ENCODE measurements at places on chromosomes 4 and X.

DNA sequence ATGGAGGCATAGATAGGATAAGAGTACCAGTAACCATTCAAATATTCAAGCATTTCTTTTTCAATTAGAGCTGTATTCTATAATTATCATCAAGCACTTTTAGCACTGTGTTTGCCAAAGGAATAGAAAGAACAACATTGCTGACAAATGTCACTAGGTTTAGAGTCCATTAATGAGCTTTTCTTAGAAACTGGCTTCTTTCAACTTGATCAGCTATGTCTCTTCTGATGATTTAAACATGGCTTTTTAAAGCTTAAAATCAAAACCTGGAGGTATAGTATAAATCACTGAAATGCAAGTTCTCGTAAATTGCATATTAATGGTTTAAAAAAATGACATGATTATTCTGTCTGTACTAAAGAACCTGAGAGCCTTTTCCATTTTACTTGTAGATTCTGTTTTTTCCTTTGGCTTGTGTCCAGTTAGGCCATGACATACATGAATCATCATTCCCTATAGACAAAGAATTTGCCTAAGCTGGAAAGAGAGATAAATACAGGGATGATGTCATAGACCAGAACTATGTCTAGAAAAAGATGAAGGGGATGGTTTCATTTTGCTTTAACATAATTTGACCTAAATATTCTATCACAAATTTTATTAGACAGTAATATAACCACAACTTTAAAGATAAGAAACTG, 340.1 kb upstream of the CTSO start:
- no peak for DNase-seq

DNA sequence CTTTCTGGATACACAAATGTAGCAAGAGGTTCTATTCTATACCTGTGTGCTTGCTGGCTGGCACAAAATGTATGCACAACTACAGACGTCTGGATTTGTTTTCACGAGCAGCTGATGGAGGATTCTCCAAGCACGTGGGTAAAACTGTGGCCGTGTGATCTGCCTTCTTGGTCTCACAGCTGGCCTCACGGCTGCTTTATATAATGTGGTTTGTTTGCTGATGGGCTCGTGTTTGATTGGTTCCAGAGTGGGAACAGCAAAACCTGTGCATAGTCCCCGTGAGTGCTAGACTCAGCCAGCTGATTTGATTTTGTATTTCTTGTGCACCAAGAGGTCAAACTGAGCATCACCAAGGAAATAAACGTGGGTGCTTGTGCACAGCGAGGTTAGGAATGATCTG, 262.6 kb upstream of the RPS6KA3 start:
- DNase-seq, result no peak

DNA sequence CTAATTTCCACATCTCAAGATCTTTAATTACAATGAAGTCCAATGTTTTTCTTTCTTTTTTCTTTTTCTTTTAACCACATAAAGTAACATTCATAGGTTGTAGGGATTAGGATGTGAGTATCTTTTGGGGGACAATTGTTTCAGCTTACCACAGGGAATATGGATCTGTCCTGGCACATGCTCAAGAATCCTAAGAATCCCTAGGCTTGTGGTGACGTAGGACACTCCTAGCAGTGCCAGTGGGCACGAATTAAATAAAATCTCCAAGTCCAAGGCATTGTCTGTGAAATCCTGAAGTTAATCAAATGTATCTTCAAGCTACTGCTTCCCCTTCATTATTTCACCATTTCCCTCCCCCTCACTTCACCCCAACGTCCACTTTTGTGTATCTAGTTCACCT, 2.6 kb upstream of the LAS1L start:
- DNase-seq, result no peak

GRCh38 chr4:54446581-54446980, 211.2 kb upstream of the KIT start:
- DNase-seq, result no peak

- DNase-seq, result no peak
Observed at GRCh38 chrX:110004215-110004614, 1.3 kb downstream of the TMEM164 start.

DNA sequence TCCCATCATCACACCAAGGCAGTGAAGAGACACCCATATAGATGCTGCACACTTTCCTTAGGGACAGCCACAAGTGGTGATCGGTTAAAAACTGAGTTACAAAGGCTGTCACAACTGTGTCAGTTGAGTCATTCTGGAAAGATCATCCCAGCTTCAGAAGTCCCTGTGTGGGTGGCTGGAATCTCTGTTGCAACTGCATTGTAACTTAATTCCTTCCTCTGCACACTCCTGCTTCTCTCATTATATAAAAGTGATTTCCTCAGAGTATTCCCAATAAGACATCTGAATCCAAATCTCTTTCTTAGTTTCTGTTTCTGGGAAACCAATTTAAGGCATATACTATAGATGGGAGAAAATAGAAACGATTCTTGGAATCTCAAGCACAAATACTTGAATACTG, 88.1 kb downstream of the FSTL5 start:
- DNase-seq, result no peak

DNA sequence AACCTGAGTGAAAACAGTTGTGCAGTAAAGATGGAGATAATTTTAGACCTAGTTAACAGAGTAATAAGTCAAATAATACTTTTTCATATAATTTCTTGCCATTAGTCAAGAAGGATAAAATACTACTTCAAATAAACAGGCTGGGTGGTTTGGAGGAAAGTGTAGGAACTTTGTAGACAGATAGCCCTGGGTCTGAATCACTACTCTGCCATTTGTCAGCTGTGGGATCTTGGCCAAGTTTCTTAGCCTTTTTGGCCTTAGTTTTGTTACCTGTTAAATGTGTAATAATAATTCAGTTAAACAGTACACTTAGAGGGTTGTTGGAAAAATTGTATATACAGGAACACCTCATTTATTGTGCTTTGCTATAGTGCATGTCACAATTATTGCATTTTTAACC, 163.7 kb downstream of the NPNT start:
- DNase-seq, result no peak

DNA sequence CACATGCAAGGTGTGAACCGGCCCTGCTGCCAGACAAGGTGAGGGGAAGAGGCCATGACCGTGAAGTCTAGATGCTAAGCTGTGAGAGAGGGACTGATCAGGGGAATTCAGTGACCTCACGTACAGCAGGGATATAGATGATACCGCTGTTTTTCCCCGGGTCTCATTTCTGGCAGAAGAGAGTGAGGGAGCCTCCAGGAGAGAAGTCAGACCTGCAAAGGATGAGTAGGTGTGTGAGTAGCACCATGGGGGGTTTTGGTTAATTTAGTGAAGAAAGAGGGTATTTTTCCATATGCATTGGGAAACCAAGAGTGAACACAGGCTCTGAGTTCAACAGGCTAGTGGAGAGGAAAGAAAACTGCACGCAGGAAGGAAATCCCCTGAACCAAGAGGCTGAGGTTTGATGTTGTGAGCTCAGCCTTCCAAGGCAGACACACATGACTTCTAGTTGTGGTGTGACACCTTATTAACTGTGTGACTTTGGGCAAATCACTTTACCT, 127.6 kb upstream of the GATB start:
- no peak for DNase-seq

- no peak for DNase-seq
Observed at GRCh38 chr4:161717084-161717483, 446.7 kb downstream of the FSTL5 start.

GRCh38 chr4:150960079-150960478, 55.0 kb downstream of the LRBA start:
- DNase-seq, result no peak

- DNase-seq, result no peak
Observed at GRCh38 chr4:128604840-128605239, 204.7 kb upstream of the JADE1 start.

DNA sequence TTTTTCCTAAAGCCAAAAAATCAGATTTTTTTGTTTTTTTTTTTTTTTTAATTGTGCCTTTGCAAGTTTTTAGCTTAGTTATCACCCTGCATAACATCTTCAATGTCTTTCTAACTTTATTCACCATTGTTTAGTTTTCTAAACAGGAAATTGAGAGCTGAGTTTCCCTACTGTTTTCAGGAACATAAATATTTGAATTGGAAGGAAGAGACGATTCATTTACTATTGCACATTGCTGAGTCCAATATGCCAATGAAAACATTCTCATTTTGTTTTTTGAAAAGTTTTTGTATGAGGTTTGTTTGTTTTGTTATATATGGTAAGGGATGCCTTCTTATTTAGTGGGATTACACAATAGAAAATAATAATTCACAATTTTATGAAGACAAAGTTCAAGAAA, 148.4 kb downstream of the ANKRD50 start:
- DNase-seq, result no peak

- DNase-seq, result no peak
Observed at GRCh38 chr4:4268776-4269175, 20.8 kb upstream of the TMEM128 start.

DNA sequence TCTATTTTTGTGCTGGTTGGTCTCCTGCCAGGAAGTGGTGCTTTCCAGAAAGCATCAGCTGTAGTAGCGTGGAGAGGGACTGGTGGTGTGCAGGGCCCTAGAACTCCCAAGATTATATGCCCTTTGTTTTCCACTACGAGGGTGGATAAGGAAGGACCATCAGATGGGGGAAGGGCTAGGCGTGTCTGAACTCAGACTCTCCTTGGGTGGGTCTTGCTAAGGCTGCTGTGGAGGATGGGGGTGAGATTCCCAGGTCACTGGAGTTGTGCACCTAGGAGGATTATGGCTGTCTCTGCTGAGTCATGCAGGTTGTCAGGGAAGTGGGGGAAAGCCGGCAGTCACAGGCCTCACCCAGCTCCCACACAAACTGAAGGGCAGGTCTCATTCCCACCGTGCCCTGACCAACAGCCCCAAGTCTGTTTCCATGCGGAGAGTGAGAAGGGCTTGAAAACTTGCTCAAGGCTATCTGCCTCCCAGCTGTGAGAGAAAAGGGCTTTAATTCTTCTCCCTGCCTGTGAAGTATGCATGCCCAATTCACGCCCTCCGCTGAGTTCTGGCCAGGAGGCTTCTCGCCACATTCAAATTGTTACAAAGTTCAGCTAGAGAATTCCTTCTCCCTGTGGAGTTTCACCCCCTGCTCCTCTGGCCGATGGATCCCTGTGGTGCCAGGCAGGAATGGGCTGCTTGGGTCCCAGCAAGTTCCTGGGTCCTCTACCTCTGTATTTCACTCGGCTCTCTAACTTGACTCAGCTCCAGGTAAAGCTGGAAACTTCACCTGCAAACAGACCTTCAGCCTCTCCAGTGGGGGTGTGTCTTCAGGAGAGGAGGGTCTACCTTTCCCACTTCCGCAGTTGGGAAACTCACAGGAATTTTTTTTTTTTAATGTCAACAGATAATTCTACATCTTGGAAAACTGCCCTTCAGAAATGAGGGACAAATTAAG, 7.7 kb upstream of the CSTF2 start:
- no peak for DNase-seq

DNA sequence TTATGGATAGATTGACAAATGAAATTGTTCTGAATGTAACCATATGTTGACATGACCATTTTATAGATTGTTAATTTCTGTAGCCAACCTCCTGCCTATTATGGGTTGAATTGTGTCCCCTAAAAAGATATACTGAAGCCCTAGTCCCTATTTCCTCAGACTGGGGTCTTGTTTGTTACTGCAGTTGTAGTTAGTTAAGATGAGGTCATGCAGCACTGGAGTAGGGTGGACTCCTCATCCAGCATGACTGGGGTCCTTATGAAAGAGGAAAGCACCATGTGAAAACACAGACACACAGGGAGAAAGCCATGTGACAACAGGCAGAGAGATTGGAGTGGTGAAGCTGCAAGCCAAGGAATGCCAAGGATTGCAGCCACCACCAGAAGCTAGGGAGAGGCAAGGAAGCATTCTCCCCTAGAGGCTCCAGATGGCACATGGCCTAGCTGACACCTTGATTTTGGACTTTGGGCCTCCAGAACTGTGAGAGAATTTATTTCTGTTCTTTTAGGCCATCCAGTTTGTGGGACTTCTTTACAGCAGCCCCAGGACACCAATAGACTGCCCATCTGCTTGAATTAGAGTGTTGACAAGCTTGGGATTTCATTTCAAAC, 14.0 kb downstream of the MTM1 start:
- DNase-seq, result no peak

GRCh38 chr4:109091727-109092409, 210.6 kb downstream of the COL25A1 start:
- no peak for DNase-seq

DNA sequence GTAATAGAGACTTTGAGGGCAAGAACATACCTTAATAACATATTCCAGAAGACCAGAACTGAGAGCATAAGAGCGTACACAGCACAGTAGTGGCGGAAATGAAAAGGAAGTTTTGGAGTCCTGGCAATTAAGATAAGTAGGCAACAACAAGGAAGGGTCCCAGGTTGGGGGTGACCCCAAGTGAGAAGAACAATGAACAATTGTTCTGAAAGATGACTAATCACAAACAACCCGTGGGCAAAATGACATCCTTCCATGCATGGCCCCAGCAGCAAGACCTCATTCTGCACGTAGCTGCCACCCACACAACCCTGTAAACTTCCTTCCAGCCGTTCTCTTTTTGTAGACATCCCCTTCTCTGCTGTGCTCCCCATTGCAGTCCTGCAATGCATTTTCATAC, 384.4 kb upstream of the PABPC4L start:
- DNase-seq, result no peak

DNA sequence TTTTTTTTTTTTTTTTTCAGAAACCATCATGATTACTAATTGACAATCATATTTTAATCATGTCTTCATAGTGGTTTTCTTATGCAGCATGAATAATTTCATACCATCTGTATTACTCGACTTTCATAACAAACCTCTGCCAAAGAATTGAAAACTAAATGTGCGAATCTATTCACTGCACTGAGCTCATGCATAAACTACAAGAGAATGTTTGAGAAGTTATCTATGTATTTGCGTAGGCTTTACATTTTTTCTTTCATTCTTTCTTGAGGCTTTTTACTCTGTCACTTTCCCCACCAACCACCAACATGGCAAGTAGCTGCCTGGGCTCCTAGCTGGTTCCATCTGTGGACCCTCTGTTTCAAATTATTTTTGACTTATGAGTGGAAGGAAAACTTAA, 1761.0 kb downstream of the STIM2 start:
- DNase-seq, result no peak

- DNase-seq, result no peak
Observed at GRCh38 chr4:61583696-61584095, 383.6 kb downstream of the ADGRL3 start.

- DNase-seq, result no peak
Observed at GRCh38 chrX:150489359-150490015, 78.9 kb upstream of the MTM1 start.

GRCh38 chrX:16119353-16120220, 3.8 kb upstream of the GRPR start:
- no peak for DNase-seq

- no peak for DNase-seq
Observed at GRCh38 chrX:66164470-66164869, 423 bp downstream of the HEPH start.

GRCh38 chr4:184147858-184148737, 69.6 kb downstream of the ENPP6 start:
- no peak for DNase-seq

GRCh38 chr4:48212165-48212564, 57.5 kb downstream of the TEC start:
- DNase-seq, result no peak

GRCh38 chr4:87657525-87657924, 7.4 kb downstream of the DMP1 start:
- DNase-seq, result no peak
